ENCODE measurements at places on chromosomes 13 and 19.
A peak's percentile ranks its signal among the peaks of the same experiment; 100 is the strongest.

DNA sequence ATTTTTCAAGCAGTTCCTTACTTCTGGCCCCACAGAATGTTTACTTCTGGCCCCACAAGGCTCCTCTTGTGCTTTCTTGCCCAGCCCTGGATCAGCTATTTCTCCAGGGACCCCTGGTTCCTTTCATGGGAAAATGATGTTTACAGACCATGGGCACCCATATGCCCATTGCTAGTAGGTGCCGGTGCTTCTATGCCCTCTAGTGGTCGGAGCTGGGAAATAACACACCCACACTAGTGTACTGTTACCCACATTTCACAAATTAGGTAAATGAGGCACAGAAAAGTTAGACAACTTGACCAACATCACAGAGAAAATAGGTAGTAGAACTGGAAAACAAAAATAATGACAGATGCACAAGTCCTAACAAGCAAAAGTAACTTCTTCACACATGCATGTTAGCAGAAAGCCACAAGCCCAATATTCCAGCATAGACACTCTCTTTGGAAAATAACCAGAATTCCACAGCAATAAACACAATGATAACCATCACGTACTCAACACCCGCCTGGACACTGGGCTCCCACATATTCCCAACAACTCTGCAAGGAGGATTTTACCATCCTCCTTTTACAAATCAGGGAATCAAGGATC is 1.3 kb upstream of the CEACAM6 start:
- peak; percentile 46 for DNase-seq

GRCh38 chr13:109957875-109958274 is 171.5 kb upstream of the IRS2 start:
- no peak for DNase-seq

GRCh38 chr13:40194224-40194806 is 472.1 kb downstream of the FOXO1 start:
- no peak for DNase-seq

DNA sequence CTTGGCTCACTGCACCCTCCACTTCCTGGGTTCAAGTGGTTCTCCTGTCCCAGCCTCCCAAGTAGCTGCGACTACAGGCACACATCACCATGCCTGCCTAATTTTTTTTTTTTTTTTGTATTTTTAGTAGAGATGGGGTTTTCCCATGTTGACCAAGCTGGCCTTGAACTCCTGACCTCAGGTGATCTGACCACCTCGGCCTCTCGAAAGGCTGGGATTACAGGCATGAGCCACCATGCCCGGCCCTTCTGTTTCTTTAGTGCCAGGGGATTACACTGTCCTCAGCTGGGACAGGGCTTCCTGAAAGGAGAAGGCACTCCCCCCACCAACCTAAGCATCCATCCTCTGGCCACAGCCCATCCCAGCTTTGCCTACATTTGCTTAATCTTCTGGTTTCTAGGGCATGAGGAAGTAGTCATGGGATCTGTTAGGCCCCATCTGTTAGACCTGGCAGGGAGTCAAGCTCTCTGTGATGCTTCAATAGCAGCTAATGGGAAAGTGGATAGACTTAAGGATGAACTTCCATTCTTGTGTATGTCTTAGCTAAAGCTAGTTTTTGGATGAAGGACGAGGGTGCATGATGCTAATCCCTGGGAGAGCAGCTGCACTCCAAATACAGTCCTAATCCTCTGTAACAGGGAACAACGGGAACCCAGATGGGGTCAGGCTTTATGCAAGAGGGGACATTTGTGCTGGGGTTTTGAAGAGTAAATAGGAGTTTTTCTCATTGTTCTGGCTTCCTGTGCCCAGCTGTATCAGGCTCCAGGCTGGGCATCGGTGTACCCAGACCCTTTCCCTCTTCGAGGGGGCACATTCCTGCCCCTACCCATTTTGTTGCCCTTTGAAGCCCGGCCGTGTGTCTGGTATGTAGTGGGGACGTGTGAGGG is 2.6 kb downstream of the VAV1 start:
- no peak for DNase-seq

- no peak for DNase-seq
Observed at GRCh38 chr13:25945596-25945995, 106.2 kb downstream of the SHISA2 start.

GRCh38 chr13:29943686-29944085 is 93.3 kb upstream of the UBL3 start:
- DNase-seq, result no peak

- DNase-seq, result peak; percentile 28
Observed at GRCh38 chr19:12975221-12975741, 5.9 kb downstream of the DAND5 start.

DNA sequence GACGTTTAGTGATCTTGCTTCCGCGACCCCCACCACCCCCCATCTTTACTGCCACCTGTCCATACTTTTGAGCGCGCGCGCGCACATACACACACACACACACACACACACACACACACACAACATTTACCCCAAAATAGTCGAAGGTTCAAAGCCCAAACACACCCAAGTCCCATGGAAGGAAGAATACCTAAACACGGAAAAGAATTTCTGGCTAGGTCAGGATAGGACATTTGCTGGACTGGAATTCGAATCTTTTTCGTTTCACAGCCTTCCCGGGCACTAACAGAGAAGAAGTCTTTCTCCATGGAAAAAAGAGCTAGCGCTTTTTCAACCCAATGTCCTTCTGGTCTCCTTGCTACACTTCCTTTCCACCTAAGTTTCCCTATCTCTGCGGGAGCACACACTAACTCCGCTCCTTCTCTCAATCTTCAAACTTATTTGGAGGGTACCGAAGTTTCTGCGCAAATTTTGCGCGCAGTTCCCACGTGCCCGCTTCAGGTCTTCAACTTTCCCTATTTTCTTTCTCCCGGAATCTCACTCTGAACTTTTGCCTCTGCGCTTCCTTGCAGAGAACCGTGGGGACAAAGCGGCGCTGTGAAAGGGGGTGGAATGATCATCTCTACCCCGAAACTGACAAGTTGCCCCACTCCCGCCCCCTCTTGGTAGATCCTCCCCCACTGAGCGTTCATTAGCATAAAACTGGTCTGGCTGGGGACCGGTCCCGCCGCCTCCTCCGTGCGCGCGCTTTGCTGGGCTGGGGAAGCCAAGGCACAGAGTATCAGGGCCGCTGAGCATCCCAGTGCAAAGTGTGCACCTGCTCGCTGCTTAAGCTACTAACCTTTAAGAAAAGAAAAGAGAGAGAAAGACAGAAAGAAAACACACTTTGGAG is 2.7 kb downstream of the DACH1 start:
- DNase-seq, result no peak

All from NCI-H1105 (cell line).